Tibial nerve (tissue), 4 donors: ENCODE measurements at places on chromosomes 6 and 20. TPM values are rescaled to one million over a fixed set of nuclear protein-coding genes. Genes with fewer than 3 reads are reported as not detected.

The GSTA2 gene
- total RNA-seq: not detected

The CGA gene
- total RNA-seq: not detected

The APCDD1L gene
- 0.30 TPM for total RNA-seq

The SPAG4 gene
- 2.4 TPM for total RNA-seq

The OR2W1 gene
- total RNA-seq: not detected

The GJA1 gene
- total RNA-seq: 39.0 TPM

The HCRTR2 gene
- total RNA-seq: not detected

The LHFPL5 gene
- total RNA-seq: not detected

The BPIFA2 gene
- total RNA-seq: not detected

The GMDS gene
- 33.2 TPM for total RNA-seq

The EDN1 gene
- 48.6 TPM for total RNA-seq

The RIPOR2 gene
- 21.9 TPM for total RNA-seq

The HMGCLL1 gene
- 2.1 TPM for total RNA-seq

The SLC13A3 gene
- 11.6 TPM for total RNA-seq

The GPX5 gene
- not detected for total RNA-seq

The KCNB1 gene
- 7.6 TPM for total RNA-seq

The WFDC2 gene
- total RNA-seq: 3.5 TPM

The EYS gene
- total RNA-seq: 4.5 TPM

The VIP gene
- 0.39 TPM for total RNA-seq

The BCLAF1 gene
- total RNA-seq: 252 TPM

The FAM83B gene
- total RNA-seq: not detected

The SLC17A1 gene
- not detected for total RNA-seq

The ROS1 gene
- not detected for total RNA-seq

The VGLL2 gene
- total RNA-seq: not detected

The BIRC7 gene
- 47.1 TPM for total RNA-seq

The WFDC5 gene
- total RNA-seq: not detected

The CRISP1 gene
- not detected for total RNA-seq

The MUC21 gene
- not detected for total RNA-seq

The HEY2 gene
- total RNA-seq: 1.5 TPM

The PPP1R3G gene
- 1.3 TPM for total RNA-seq

The ACAT2 gene
- total RNA-seq: 18.1 TPM

The CARMIL1 gene
- 34.7 TPM for total RNA-seq

The MYH7B gene
- 4.0 TPM for total RNA-seq

The SIRPB2 gene
- 3.9 TPM for total RNA-seq

The SOBP gene
- total RNA-seq: 6.0 TPM

The DNAH8 gene
- not detected for total RNA-seq

The TOX2 gene
- total RNA-seq: 2.0 TPM

The SYNE1 gene
- total RNA-seq: 132 TPM

The RHAG gene
- 2.6 TPM for total RNA-seq

The KHDC1L gene
- not detected for total RNA-seq

The MAK gene
- total RNA-seq: not detected

The SLC52A3 gene
- 0.42 TPM for total RNA-seq

The HLA-DQA1 gene
- total RNA-seq: 17.2 TPM

The C6orf62 gene
- total RNA-seq: 122 TPM

The DTNBP1 gene
- 36.6 TPM for total RNA-seq

The PLG gene
- total RNA-seq: not detected

The HLA-DQB1 gene
- 2.9 TPM for total RNA-seq
